Esophagus squamous epithelium (tissue), 5 donors: ENCODE measurements at places on chromosomes 5 and 9.

DNA sequence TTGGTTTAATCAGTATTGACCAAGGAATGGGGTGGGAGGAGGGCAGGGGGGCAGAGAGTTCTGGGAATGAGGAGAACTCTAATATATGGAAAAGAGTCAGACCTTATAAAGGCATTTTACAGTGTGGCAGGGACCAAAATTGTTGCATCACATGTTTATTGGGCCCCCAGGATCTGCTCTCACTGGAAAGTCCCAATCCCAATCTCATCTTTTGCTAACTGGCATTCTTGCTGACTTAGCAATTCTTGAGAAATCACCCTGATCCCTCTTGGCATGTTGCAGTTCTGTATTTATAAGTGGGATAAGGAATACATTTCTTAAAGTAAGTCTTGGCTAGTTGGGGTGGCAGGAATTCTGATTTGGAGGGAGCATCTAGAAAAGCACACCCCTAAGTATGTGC lies 104.4 kb upstream of the CXCL14 start:
- DNase-seq, result no peak

DNA sequence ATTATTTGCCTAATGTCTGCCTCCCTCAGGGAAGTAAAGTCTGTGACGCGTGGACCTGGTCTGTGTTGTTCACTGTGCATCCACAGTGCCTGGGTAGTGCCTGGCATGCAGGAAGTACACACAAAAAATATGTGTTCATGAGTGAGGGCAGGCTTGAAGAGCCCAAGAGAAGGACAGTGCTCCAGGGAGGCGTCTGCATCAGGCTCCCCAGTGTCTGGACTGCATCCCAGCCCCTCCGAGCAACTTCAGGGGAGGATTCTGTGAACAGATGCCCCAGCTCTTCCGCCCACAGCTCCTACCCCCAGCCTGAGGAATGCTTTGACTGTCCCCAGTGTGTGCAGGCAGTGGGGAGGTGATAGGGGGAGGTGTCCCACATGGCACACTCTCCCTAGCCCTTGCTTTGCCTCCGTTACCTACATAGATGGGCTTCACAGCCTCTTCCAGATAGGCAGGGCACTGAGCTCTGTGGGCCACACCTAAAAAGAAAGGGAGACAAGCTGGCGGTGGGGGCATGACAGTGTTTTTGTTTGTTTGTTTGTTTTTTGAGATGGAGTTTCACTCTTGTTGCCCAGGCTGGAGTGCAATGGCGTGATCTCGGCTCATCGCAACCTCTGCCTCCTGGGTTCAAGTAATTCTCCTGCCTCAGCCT lies 25.4 kb downstream of the IRF1 start:
- no peak for DNase-seq

- DNase-seq, result no peak
Measured at GRCh38 chr9:106890608-106891007, 27.6 kb downstream of the ZNF462 start.

DNA sequence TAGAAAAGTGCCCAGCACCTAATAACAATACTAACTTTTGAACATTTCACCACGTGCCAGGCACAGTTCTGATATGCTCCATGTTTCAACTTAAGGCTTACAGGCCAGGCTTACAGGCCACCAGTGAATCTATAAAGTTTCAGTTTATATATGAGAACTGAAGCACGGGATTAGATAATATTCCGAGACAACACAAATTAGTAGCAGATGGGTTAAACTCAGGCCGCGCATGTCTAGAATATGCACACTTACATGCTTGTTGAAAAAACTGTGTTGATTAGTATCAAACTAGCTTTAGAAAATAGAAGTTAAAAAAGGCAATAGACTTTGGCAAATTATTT lies 587.9 kb downstream of the MTRR start:
- no peak for DNase-seq

DNA sequence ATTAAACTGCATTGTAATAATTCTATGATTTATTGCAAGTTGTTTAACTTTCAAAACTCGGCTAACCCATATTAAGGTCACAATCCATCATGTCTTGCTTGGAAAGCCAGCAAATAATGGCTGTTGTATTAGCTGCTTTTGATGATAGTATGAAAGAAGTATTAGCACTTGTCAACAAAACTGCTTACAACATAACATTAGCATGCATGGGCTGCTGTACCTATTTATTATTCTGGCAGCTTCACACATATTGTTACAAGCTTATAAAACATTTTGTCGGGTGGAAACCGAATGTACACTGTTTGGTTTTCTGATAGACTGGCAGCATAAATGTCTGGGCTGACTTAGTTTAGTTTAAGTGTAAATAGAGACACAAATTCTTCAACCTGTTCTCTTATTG lies 378.3 kb downstream of the KIAA0825 start:
- DNase-seq, result no peak

DNA sequence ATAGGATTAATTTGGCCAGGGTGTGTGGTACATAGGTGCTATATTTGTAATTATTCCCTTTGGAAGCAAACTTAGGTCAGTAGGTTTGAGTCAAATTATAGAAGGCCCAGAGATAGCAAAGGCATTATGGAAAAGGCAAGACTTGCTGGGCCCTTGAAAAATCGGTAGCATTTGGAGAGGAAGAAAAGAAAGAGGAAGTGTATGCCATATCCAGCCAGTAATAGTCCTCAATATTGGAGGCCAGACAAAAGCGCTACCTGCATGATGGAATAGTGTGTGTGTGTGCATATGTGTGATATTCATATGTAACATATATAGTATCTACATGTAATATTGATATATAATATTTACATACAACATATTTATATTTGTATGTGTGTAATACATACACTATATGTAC lies 146.1 kb downstream of the GHR start:
- DNase-seq, result no peak

DNA sequence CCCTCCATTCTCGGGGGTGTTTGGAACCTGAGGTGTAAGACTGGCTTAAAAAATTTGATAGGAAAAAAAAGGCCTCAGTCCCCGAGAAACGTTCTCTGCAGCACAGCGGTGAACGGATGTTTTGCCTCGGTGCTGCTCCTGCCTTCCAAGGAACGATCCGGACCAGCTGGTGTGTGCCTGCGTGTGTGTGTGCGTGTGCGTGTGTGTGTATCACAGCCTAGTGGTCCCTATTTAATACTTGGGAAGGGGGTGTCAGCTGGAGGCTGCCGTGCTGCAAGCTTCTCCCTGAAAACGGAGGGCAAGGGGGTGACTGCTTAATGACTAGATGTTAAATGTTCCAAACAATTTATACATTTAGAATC lies 76.9 kb downstream of the LHX2 start:
- no peak for DNase-seq

DNA sequence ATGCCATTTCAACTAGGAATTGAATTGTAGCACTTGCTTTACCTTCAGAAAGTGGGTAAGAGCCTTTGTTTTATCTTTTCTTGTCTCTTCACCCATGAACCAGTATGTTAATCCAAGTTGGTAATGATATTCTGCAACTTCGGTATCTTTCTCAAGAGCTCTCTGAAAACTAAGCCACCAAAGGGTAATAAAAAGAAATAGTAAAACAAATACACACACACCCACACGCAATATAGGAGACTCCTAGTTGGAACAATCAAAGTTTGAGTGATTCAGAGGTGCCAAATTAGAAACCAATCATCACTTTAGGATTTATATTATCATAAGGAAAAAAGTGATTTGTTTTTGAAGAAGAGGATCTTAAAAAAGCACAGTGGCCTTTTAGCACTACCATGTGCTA lies 30.4 kb downstream of the SKIC3 start:
- DNase-seq, result no peak

GRCh38 chr9:93049491-93049890 lies 9.0 kb upstream of the SUSD3 start:
- DNase-seq, result no peak

DNA sequence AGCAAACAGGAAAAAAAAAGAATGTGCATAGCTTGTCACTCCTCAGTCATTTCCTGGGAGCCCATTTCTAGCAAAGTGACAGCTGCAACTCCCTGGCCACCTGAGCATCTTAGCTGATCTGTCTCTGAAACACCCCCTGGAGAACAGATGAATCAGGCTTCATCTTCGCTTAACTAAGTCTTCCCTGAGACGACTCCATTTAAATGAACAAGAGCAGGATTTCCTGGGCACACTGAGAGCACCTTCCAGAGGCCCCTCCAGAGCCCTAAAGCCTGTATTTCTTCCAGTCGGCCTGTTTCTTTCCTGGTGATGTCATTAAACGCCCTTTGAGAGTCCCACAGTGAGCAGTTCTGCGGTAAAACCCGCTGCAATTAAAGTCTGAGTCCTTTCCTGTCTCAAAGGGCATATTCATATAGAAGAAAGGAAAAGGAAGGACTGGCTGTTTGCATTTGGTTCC lies 13.9 kb downstream of the TGFBI start:
- DNase-seq, result no peak

DNA sequence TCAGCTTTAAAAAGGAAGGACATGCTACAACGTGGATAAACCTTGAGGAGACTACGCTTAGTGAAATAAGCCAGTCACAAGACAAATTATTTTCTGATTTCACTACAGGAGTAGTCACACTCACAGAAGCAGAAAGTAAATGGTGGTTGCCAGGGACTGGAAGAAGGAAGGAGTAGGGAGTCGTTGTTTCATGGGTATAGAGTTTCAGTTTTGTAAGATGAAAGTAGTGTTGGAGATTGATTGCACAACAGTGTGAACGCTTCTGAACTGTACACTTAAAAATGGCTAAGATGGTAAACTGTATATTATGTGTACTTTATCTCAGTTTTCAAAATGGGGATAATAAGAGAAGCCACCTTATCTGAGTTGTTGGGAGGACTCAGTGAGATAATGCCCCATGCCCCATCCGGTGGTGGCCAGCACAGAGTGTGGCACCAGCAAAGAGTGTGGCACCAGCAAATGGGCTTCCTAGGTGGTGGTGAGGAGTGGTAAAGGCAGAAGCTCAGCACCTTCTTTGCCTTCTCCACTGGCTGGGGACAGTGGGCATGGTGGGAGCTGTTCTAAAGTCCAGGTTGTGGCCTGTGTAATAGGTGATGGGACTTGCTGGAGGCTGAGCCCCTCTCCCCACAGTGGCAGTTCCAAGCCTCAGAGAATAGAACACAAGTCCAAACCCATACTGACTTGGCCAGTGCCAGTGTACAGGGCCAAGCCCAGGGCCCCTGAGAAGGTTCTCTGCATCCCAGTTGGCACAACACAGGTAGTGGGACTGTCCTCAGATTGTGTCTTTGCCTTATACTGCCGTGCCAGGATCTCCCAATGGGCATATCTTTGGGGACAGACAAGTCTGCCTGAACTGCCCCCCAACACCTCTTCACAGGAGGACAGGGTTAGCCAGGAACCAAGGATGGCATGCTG lies 4.4 kb downstream of the SLC22A4 start:
- DNase-seq, result no peak

DNA sequence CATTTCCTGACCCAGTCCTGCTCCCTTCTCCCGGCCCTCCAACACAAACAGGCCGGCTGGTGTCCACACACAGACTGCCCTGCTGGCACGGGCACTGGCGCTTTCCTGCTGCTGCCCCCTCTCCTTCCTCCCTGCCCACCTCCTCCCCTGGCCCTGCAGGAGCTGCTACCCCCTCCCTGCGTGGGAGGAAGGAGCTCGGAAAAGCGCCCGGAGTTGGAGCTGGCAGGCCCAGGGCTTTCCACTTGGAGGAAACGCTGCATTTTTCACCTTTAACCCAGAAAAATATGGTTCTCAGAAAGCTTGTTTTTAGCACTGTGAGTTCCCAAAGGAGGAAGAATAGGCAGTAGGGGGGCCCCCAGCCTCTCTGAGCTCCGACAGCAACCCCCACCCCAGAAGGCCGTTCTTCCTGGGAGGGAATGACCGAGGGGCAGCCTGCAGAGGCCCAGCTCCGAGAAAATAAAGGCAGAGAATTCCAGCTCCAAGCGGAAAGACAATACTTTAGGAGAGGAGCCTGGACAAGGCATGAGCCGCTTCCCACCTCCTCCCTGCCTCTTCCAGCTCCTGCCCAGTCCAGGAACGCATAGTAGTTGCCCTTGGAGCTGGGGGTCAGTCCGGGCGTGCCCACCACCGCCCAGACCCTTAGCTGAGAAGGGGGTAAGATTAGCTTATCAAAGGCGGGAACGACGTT lies 88.9 kb downstream of the LIFR start:
- DNase-seq, result no peak

GRCh38 chr5:56760723-56761122 lies 54.6 kb upstream of the MAP3K1 start:
- DNase-seq, result no peak

DNA sequence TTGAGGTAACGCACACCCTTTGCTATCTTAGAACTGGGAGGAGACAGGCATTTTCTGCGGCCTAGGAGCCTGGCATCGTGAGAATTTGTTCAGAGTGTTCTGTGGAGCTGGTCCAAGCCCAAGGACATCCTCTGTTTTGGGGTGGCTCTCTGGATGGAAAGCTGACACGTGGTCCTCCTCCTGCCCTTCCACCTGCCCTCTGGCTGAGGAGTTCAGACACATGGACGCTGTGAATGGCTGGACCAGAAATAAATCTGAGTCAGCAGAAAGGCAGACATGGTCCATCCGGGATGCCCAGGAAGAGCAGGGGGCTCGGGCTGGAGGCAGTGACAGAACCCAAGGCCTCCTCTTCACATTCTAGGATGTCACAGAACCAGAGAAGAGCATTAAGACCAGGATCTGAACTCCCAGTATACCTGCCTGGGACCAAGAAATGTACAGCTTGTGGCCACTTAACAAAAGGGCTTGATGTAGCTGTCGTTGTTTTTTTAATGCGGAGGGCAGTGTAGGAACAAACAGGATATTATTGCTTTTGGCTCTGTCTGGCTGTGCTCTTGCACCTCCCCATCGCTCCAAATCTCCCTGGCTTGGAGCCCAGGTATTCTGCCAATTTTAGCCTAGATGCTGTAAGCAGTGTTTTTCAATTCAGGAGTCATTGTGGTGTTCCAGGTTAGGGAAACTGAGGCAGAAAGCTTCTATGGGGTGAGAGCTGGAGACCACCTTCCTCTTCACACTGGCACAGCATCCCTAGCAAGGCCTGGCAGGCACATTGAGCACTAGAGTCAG lies 2.4 kb downstream of the CKMT2 start:
- DNase-seq, result no peak

DNA sequence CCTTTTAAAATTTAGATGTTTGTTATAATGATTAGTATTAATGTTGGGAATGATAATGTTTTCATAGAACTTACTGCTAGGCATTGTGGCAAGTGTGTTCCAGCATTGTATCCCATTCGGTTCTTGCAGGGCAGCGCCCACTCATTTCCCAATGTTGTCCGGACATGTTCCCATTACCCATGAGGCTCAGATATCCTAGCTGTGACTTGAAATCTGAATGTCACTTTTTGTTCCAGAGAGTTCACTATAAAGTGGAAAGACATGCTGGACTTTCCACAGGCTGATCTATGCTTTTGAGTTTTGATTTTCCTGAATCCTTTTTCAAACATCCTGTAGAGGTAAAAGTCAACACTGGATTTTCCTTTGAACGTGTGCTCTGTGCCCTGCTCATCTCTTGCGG lies 329.1 kb downstream of the MARCHF11 start:
- no peak for DNase-seq
